ENCODE measurements at places on chromosomes 12 and 14.

DNA sequence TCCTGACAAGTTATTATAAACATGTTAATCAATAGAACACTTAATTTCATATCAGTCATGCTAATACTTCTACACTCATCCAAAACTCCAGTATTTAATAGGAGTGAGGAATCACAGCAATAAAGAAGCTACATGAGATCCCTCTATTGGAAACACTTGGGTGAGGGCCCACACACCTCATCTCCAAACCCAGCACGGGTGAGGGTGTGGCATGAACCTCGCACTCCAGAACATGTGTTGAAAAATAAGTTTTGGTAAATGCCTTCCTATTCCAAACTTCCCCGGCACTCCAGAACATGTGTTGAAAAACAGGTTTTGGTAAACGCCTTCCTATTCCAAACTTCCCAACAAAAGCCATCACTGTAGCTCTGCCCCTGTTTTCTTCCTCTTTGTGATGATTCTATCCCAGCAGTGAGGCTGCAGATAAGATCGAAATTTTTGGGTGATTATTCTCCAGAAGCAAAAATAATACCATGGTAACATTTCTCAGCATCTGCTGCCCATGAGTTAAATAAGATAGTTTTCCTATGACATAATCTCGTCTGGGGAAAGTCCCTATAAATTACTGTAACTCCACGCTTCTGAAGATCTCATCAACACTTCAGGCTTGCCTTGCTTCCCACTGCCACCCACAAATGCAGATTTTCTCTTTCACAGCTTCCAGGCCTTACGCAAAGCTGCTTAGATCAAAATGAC, 24.4 kb upstream of the PTPRB start:
- DNase-seq, result no peak

- DNase-seq, result no peak
Measured at GRCh38 chr14:89616852-89617341, 199.9 kb upstream of the FOXN3 start.

GRCh38 chr14:52227619-52228222, 39.8 kb upstream of the PTGDR start:
- no peak for DNase-seq

DNA sequence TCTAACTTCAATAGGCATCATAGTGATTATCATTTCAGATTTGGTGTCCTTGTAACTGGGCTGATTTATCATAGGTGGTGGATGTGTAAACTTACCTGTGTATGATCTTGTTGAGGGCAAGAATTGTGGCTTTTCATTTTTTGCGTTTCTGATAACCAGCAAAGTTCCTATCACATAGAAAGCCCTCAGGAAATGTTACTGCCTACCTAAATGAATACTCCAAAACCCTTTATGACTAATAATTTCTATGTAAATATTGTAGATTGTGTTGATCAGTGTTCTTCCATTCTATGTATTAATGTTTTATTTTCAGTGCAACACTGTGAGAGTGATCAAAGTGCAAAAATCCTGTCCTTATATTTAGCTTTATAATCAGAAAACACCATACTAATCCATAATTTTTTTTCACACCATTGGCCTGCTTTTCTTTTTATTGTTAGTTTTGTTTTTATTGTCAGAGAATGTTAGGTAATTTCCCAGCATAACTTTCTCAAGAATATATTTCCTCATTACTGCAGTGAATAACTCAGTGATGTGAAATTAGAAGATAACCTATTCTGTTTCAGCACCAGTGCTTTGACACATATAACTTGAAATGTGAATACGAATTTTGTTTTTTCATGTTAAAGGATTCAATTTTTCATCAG, 94.1 kb downstream of the GPHN start:
- no peak for DNase-seq

GRCh38 chr12:47164724-47165439, 85.1 kb upstream of the AMIGO2 start:
- DNase-seq, result no peak

Measured in GM18507 (cell line).